Activated CD4-positive, alpha-beta T cell treated with anti-CD3 and anti-CD28 coated beads, Interleukin-2, amount 50 U/mL, for 1 hour (primary cell): ENCODE measurements at places on chromosomes 1 and 21.
A peak's percentile ranks its signal among the peaks of the same experiment; 100 is the strongest.

DNA sequence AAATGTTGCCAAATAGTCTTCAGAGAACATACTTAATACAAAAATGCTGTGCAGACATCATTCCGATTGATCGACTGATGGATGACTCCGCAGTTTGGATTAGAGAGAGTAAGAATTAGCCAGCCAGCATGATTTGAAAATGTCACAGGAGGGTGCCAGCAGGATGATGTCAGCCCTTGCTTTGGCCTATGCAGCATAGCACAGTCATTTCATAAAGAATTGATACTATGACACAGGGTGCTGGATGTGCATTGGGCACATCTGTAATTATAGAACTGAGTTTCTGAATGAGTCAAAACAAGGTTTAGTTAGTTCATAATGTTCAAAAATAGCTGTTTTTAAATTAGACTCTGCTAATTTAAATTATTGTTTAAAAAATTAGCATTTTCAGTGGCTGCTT, 21.6 kb upstream of the TRAF5 start:
- no peak for DNase-seq

DNA sequence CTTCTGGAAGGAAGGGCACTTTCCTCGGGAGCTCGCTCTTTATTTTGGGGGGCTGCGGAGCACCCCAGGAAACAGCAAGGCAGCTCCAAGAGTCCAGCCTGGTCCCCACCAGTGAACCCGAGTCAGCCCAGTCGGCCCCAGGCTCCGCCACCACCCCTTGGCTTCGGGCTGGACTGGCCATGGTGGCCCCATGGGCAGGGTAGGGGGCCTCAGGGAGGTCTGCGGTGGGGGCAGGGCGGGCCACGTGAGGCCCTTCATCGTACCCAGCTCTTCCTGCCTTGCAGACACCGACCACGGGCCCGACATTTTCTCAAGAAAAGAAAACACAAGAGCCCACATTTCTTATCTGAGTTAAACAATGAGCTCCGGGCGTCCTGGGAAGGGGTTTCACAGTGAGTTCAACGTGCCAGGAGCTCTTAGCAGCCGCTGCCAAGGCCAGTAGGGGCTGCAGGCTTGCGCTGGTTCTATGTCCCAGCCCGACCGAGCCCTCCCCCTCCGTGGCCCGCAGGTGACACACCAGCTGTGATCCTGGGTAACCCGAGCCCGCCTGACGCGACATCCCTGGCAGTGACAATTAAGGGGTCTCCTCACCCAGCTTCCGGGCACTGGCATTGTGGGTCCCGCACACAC, 66.2 kb downstream of the PRDM16 start:
- no peak for DNase-seq

DNA sequence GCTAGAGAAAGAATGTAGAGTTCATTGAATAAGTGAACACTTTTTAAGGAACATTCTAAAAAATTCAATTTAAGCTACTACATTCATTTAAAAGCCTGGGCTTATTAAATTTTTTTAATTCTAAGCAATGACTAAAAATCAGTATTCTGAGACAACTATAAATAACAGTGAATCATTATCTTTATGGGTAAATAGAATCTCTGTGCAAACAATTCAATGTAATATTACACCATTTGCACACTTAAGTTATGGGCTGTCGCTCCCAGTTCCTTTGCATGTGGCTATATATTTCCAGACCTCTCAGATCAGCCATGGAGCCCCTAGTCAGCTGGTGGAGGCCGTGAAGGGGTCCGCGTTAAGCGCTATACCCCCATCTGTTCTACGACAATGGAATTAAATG, 65.1 kb downstream of the KCNK1 start:
- no peak for DNase-seq

GRCh38 chr1:218938259-218938658, 235.4 kb upstream of the LYPLAL1 start:
- no peak for DNase-seq

GRCh38 chr1:234782791-234783190, 172.8 kb upstream of the IRF2BP2 start:
- DNase-seq: no peak

DNA sequence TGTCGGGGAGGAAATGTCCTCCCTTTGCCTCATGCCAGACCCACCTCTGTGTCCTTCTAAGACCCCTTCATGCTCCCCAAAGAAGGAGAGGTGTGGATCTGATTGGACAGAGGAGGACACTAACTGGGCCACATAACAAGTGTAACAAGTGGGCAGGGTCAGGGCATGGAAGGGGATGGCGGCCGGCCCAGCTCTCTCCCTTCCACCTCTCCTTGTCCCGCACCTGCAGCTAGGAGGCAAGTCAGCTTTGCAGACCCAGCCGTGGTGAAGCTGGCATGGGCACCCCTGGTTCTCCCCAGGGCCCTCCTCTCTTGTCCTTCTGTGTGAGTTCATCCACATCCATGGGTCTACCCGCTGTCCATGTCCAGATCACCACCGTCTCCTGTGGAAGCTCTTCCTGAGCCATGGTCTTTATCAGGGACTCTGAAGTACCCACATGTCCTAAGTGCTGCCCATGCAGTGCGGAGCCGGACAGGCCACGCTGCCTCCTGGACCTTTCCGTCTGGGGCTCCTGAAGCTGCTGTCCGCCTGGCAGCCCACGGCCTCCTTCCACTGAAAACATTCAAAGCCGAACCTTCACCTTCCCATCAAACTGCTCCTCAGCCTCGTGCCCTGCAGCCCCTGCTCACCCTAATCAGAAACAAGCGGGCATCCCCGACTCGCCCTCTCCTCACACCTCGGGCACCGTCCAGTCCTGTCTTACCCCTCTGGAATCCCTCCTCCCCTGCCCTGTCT, 460.5 kb downstream of the PTPRU start:
- no peak for DNase-seq

- DNase-seq: no peak
Observed at GRCh38 chr21:37871121-37871862, 45.0 kb downstream of the KCNJ6 start.

DNA sequence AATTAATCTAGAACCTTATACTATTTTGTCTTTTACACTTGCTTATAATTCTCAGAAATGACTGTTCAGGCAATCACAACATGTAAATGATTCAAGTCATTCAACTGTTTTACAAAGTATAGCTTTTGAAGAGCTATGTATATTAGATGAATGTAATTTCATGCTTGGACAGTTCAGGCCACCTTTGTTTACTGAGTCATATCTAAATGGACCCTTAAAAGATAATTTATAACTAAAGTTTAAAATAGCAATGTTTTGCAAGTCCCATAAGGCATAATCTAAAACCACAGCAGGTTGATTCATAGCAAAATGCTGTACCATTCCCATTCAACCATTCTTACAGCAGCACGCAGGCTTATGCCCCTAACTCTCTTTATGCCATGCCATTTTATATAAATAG, 64.8 kb downstream of the PIK3R3 start:
- DNase-seq: no peak

DNA sequence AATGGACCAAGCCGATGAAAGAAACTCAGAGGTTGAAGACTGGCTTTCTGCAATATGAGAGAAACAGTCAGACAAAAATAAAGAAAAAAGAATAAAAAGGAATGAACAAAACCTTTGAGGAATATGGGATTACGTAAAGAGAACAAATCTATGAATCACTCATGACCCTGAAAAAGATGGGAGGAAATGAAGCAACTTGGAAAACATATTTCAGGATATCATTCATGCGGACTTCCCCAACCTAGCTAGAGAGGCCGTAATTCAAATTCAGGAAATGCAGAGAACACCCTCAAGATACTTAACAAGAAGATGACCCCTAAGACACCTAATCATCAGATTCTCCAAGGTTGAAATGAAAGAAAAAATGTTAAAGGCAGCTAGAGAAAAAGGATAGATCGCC, 705.3 kb upstream of the CHRM3 start:
- no peak for DNase-seq

- no peak for DNase-seq
Observed at GRCh38 chr1:74083128-74083527, 114.8 kb downstream of the LRRIQ3 start.

GRCh38 chr1:32786856-32787255, 30.3 kb downstream of the YARS1 start:
- DNase-seq: no peak

- DNase-seq: no peak
Observed at GRCh38 chr1:204288021-204288588, 71.6 kb downstream of the PLEKHA6 start.

DNA sequence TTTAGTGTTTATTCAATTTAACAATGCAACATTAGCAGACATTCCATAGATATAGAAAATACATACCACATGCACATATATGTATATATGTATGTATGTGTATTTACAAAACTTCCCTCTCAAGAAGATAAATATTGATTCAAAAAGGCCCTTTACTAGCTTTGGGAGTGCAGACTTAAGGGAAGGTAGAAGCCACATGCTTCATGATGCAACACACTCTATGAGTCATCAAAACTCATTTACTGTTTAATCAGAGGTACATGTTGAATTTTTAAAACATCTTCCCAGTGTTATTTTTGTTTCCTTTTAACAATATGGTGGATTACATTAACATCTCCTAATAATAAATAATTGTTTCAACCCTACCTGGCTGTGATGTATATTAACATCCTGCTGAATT, 61.4 kb upstream of the KIRREL1 start:
- no peak for DNase-seq

DNA sequence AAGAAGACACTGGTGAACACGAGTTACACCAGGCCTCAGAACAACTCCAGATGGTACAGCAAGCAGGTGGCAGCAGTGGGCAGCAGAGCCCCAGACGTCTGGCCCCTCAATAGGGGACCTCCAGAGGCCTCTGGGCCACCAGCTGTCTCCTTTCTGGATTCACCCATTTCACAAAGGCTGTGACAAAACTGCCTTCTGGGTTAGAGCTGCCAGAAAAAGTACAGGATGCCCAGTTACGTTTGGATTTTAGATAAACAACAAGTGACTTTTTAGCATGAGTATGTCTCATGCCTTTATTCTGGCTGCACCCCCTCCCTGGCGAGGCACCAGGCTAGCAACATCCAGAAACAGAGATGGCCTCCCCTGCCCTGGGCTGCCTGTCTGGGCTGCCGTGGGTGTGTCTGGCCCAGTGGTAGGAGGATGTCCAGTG, 30.1 kb downstream of the ITPKB start:
- no peak for DNase-seq

- DNase-seq: no peak
Observed at GRCh38 chr1:15323989-15324868, 77.2 kb downstream of the FHAD1 start.

DNA sequence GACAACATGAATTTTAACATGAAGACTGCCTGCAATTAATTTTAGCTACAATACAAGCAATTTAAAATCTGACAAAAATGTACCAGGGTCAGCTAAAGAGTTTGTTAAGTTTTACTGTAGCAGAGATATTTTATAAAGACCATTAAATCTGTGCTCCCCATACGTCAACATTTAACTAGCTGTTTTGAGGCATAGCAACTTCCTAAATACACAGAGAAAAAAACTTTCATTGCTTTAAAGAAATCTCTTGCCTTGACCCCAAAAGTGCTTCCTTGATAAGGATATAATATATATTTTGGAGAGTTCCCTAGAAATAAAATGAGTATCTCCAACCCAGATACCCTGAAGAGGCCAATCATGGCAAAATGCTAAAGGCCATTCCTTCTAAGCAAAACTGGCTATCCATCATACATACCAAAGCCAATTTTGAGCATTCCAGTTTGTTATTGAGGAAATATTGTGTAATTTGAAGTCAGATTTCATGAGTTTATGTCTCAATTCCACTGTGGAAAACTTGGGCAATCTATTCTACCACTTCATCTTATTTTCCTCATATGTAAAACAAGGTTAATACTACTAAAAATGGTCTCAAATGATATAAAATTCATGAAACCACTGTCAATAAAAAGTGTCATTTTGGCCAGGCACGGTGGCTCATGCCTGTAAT, 19.1 kb downstream of the ASPM start:
- DNase-seq: no peak

GRCh38 chr1:79100385-79100784, 93.9 kb upstream of the ADGRL4 start:
- no peak for DNase-seq

- DNase-seq: peak; percentile 59
Observed at GRCh38 chr1:115112496-115113375, 23.4 kb upstream of the TSPAN2 start.

- DNase-seq: peak; percentile 36
Observed at GRCh38 chr1:172533513-172534151, 682 bp downstream of the SUCO start.

GRCh38 chr21:46120301-46121285, 22.7 kb downstream of the COL6A2 start:
- DNase-seq: no peak

- no peak for DNase-seq
Observed at GRCh38 chr21:32717851-32718316, 9.9 kb downstream of the SYNJ1 start.

- DNase-seq: no peak
Observed at GRCh38 chr1:44962729-44963128, 23.7 kb downstream of the EIF2B3 start.

- no peak for DNase-seq
Observed at GRCh38 chr1:67684526-67685066, 405 bp upstream of the GADD45A start.

- no peak for DNase-seq
Observed at GRCh38 chr1:54567961-54568360, 19.9 kb downstream of the ACOT11 start.

GRCh38 chr1:33358795-33359503, 38.1 kb upstream of the A3GALT2 start:
- DNase-seq: no peak

GRCh38 chr1:2073382-2074230, 23.4 kb downstream of the PRKCZ start:
- no peak for DNase-seq

DNA sequence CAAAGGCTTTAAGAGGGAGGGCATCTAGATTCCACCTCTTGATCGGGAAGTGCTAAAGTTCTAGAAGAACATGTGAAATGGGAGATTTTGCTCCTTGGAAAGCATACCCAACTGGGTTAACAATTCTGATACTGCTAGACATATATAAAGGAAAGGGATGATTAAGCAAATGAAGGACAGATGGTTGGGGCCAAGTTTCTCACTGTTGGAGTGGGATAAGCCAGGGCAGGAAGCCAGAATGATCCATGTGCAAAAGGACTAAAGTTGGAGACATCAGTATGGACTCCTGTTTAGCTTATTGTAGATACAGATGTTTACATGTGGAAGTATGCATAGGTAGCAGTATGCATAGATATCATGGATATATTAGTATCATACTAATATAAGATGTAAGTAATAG, 16.8 kb downstream of the PLA2G5 start:
- no peak for DNase-seq

DNA sequence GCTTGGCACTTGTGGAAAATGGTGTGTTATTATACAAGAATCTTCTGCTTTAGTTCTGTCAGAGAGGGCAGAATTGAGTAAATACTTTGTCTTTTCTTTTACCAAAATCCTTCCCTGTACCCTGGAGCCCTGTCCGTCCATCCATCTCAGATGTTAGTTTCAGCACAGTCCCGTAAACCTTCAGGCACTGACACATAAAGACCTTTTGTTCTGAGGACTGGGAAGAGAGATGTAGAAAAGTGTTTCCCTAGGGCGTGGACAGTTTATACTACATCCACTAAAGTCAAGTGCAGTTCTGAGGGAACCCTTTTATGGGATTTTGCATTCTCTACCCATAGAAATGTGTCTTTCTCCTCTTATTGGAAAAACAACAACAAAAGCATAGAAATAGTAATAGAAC, 162.4 kb downstream of the PDE4B start:
- no peak for DNase-seq
